ENCODE measurements at places on chromosomes 3 and 15.

DNA sequence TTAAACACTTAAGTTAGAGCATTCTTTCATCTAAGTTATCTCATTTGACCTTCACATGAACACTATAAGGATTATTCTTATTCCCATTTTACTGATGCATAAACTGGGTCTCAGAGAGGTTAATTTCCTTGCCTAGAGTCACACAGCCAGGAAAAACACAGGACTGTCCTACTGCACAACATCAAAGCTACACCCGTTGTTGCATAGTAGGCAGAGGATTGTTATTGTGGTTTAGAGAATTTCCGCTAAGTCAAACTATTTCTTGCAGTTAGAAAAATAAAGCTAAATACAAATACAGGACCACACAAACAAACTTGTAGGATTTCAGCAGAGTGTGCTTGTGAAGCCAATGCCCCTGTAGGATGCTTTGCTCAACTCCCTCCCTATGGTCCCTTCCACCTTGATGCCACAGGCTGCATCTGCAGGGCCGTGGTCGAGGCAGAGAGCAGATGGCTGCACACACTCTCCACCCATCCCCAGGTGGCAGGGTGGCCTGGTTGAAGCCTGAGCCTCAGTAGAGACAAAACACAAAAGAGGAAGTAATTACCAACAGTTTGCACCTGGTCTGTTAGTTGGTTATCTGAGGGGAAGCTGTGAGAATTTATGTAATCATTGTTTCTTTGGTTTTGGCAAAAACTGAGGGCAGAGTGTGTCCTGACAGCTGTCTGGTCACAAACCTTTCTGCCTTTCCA is 41.1 kb upstream of the SKOR1 start:
- no peaks in the 10 kb centered on the region for H3K4me1 ChIP-seq
- H3K27ac ChIP-seq: no peak overlapping the region
- no peak for DNase-seq
- H3K27me3 ChIP-seq: no peaks in the 10 kb centered on the region
- no peak overlapping the region for H3K4me3 ChIP-seq
- H3K36me3 ChIP-seq: no peaks in the 10 kb centered on the region

DNA sequence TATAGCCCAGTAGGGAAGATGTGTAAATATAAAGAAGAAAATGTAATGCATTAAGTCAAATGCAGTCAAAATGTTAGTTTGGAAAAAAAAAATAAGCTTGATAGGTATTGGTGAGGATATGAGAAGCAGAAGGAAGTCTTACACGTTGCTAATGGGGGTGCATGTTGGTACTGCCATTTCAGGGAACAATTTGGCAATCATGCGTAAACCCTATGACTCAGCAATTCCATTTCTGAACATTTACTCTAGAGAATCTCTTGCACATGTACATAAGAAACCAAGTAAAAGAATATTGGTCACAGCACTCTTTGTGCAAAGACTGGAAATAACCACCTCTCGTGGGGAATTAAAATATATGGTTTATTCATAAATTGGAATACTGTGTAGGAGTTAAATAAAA is 35.5 kb upstream of the TIMP4 start:
- no peaks in the 10 kb centered on the region for H3K27me3 ChIP-seq
- no peaks in the 10 kb centered on the region for H3K36me3 ChIP-seq
- H3K27ac ChIP-seq: no peak overlapping the region
- H3K4me3 ChIP-seq: no peak overlapping the region
- no peak for DNase-seq
- no peaks in the 10 kb centered on the region for H3K4me1 ChIP-seq

- DNase-seq: no peak
- H3K27ac ChIP-seq: peak overlapping the region; percentile 2
- peaks cover 3% of the 10 kb centered on the region for H3K4me1 ChIP-seq
- no peaks in the 10 kb centered on the region for H3K27me3 ChIP-seq
These were observed 4.4 kb downstream of the RCCD1 start for GRCh38 chr15:90959028-90959595.

DNA sequence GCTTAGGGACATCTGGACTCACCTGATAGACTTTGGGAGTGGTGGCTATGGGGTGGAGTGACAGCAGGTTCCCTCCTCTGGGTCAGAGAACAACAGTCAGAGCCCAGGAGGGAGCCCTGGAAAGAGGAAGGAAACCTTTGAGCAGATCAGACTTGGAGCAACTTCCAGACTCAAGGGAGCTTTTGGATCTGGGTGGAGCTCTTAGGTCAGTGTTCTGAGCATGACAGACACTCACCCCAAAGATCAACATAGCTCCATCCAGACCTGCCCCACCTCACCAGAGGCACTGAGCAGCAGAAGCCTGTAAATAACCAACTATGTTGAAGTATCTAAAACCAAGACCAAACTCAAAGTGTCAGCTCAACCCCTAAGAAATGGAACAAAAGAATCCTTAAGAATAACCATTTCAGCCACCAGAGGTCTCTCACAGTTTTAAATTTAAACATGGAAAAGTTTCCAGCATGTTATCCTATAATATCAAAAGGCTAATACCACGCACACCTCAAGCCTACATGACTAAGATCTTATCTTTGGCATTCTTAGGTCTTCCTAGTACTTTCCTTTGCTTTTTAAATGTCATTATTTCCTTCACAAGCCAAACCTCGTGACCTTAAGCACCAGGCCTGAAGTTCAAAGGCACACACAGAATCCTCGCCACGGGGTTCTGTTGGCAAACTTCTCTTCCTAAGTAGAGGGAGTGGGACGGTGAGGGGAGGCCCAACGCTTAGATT is 56.4 kb downstream of the UMPS start:
- no peak overlapping the region for H3K4me3 ChIP-seq
- DNase-seq: no peak
- no peaks in the 10 kb centered on the region for H3K36me3 ChIP-seq
- H3K27ac ChIP-seq: peak overlapping the region; percentile 60

- no peak overlapping the region for H3K27ac ChIP-seq
- no peaks in the 10 kb centered on the region for H3K4me1 ChIP-seq
- H3K27me3 ChIP-seq: no peaks in the 10 kb centered on the region
- no peaks in the 10 kb centered on the region for H3K36me3 ChIP-seq
These were observed 255.7 kb downstream of the CHL1 start for GRCh38 chr3:452221-452620.

GRCh38 chr3:111729087-111729846 is 129.8 kb upstream of the PHLDB2 start:
- H3K4me3 ChIP-seq: no peak overlapping the region
- no peaks in the 10 kb centered on the region for H3K27me3 ChIP-seq
- H3K27ac ChIP-seq: no peak overlapping the region
- no peaks in the 10 kb centered on the region for H3K4me1 ChIP-seq

DNA sequence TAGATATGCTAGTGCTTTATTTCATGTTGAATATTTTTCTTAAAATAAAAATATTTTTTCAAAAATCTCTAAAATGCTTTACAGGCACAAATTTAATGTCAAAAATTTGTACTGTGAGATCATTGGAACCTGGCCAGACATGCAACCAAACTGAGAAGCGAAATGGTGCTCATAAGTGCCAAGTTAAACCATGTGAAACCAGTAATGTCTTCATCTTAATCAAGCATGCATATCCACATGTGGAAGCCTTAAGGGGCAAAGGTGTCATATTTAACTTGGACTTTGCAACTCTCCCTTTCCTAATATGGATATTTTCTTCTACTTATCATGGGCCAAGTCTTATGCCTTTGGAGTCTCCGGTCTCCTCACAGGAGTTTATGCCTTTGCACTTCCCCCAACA is 208.9 kb upstream of the COL8A1 start:
- H3K27me3 ChIP-seq: no peaks in the 10 kb centered on the region
- no peak overlapping the region for H3K27ac ChIP-seq
- H3K4me3 ChIP-seq: no peak overlapping the region
- no peak for DNase-seq
- no peaks in the 10 kb centered on the region for H3K36me3 ChIP-seq

DNA sequence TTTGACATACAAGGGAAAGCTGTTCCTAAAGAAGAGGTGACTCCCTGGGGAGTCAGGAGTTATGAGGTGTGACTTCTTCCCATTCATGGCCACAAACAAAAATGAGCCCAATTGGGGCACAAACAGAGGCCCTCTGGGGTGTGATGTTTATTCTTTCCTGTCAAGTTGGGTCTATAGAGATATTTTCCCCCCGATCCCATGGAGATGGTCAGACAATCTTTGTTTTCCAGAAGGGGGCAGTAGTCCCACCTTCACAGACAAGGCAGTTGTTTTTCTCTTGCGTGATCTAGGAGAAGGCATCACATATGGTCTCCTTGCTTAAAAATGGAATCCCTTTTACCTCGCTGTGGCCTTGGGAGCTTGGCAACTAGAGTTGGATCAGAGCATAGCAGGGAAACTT is 110.3 kb downstream of the MFSD1 start:
- no peaks in the 10 kb centered on the region for H3K27me3 ChIP-seq
- DNase-seq: no peak
- H3K4me3 ChIP-seq: no peak overlapping the region

DNA sequence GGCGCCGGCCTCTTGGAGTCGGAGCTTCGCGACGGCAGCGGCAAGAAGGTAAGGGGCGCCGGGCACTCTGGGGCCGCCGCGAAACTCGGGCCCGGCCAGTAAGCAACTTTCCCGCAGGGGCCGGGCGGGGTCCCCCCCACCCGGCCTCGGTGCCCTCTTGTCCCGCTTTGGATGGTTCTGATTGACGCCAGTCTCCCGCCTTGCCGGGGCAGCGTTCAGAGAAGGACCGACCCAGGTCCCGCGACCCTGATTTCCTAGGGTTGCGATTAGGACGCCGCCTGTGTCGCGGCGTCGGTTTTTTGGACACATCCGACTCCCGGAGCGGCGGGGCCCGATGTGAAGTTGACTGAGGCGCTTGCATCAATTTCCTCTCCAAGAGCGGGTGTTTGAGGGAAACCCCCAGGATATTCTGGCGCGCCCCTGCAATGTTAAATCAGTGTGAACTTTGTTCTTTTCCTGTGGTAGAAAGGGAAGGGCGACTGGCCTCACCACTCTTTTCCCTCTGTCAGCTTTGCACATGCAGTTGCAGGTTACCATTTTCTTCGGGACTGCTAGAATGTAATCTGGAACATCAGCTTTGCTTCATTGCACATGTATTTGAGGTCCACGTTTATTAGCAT is 755 bp downstream of the PDE8A start:
- DNase-seq: no peak
- no peaks in the 10 kb centered on the region for H3K36me3 ChIP-seq
- H3K4me1 ChIP-seq: no peaks in the 10 kb centered on the region
- H3K27me3 ChIP-seq: no peaks in the 10 kb centered on the region

GRCh38 chr3:157475921-157476414 is 27.2 kb downstream of the VEPH1 start:
- no peaks in the 10 kb centered on the region for H3K4me1 ChIP-seq
- no peak overlapping the region for H3K27ac ChIP-seq
- no peak for DNase-seq
- no peaks in the 10 kb centered on the region for H3K27me3 ChIP-seq
